ENCODE measurements at places on chromosomes 5 and 9.
A peak's percentile ranks its signal among the peaks of the same experiment; 100 is the strongest.

DNA sequence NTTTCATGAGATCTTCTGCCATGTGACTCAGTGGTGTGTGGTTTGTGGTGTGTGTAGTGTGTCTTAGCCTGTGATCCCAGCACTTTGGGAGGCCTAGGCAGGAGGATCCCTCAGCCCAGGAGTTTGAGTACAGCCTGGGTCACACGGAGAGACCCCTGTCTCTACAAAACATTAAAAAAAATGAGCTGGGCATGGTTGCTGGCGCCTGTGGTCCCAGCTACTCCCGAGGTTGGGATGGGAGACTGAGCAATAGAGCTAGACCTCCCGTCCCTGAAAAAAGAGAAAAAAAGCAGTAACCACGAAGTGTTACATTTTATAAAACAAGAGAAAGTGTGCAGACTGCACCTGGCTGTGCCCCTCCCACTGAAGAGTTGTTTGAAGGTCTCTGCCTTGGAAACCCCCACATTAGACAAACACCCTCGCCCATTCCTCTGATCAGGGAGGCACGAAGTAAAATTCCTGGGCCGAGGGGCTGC lies 21.2 kb upstream of the RNU6ATAC start:
- no peak for DNase-seq

- no peak for DNase-seq
Observed at GRCh38 chr9:30609713-30610112, 1774.7 kb upstream of the ACO1 start.

- DNase-seq, result peak; percentile 79
Observed at GRCh38 chr5:177454397-177455035, 7.9 kb downstream of the PRR7 start.

GRCh38 chr5:17829456-17829855 lies 195.2 kb downstream of the TAF11L14 start:
- DNase-seq, result no peak

DNA sequence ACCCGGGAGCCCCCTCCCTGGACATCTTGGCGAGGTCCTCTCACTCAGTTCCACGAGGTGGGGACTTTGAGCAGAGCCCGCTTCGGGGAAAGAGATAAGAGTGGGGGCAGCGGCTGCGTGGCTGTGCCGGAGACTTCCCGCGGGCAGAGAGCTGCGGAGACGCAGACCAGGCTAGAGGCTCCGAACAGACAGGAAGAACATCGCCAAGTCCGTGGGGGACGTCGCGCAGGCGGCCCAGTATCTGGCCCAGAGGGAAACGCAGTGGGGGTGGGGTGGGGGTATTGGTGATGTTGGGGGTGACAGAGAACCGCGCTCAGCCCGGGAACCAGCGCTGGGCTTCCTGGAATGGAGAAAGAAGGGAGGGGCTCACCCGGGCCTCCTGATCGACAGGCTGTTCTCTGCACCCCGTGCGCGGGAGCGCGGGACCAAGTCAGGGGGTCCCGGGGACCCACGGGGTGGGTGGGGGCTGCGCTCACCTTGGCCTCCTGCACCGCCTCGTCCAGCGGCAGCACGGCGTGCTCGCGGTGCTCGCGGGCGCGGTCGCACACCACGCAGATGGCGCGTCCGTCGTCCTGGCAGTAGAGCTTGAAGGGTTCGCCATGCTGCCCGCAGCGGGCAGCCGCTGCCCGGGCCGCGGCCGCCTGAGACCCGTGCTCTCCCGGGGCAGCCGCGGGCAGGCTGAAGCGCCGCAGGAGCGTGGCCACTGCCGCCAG lies 727 bp downstream of the TRIM7 start:
- no peak for DNase-seq

All from occipital lobe (tissue), 3 donors.